ENCODE measurements at places on chromosomes 6 and 20.

DNA sequence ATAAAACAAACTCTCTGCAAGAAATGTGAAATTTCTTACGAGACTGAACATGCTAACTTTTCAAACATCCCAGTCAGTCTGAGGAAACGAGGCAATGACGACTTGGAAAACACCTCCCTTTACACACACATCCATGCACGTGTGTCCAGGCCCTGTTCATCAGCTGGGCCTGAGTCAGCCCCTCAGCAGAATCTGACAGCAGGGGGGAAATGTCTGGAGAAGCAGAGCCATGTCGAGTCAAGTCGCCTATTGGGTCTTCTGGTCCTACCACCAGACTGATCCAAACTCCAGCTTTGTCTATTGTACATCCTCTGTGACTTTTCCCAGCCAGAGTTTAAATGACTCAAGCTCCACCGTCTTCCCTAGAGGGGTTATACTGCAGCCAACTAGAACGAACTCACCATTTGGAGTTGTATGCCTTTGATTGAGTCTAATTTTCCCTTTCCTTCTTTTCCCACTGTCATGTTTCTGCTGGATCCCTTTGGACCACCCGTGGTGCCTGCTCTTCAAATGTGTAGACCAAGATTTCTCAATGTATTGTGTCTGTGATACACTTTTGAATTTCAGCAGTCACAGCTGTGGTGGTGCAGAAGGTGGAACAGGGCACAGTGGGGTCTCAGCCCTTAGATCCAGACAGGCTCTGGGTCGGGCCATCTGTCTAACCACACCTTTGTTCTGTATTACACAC lies 254.0 kb downstream of the CDC5L start:
- DNase-seq = no peak

DNA sequence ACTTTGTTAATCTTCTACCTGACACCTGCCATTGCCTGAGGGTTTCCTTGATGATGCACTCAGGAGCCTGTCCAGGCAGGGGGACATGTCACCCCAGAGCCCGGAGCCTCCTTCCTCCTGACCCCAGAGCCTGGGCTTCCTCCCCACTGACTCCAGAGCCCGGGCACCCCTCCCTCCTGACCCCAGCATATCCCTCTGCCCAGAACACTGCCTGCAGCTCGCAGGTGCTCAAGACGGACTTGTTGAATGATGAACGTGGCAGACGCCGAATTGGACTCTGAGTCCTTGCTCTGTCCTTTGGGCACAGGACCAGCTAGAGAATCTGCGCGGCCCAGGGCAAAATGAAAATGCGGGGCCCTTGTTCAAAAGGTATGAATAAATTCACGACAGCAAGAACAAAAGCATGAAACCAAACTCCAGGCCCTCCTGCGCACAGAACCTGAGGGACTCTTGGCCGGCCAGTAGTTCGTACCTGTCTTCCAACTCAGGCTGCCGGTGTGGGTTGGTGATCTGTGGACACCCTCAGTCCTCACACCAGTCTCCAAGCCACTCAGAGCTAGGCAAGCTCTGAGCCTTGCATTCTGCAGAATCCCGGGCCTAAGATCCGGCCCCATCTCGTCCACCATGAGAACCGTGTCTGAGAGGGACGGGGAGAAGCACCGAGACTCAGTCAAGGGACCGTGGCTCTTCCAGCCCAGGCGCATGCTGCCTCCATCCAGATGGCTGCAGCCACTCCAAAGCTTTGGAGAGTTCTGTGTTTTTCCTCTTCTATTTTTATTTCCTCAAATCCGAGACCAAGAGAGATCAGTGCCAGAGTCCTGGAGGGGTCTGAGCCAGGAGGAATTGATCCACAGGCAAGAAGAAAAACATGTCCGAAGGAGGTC lies 104.7 kb downstream of the BMP7 start:
- no peak for DNase-seq

GRCh38 chr20:30812739-30813411 lies 444.6 kb upstream of the DEFB115 start:
- no peak for DNase-seq

GRCh38 chr6:144113366-144113765 lies 18.0 kb upstream of the SF3B5 start:
- no peak for DNase-seq

GRCh38 chr6:71766796-71767195 lies 119.6 kb upstream of the RIMS1 start:
- no peak for DNase-seq

DNA sequence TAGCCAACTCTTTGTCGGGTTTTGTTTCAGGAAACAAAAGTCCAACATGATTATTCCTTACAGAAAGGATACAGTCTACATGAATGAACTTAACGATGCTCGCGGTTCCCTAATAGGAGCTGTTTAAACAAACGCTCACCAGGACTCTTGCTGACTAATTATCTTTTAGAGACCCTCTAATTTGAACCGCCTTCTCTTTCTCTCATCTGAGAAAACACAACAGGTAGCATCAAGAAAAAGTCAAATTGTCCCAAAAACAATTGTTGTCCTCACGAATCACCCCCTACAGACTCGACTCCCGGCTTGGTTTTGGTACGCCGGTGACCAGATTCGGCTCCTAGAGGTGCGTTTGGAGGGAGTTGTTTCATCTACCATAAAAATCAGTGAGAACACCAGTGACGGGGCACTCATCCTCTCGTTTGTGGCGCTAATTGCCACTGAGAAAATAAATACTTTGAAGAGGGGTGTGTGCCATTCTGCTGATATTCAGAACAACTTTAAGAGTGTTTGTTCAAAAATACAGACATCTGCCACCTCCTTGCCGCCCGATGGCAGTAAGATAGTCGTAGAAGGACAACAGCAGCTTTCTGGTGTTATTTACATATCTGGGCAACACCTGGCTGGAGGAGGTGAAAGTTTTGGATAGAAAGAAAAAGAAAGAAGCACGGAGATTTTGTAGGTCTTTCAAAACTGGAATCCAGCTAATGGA lies 1.1 kb upstream of the SIM1 start:
- DNase-seq = no peak

DNA sequence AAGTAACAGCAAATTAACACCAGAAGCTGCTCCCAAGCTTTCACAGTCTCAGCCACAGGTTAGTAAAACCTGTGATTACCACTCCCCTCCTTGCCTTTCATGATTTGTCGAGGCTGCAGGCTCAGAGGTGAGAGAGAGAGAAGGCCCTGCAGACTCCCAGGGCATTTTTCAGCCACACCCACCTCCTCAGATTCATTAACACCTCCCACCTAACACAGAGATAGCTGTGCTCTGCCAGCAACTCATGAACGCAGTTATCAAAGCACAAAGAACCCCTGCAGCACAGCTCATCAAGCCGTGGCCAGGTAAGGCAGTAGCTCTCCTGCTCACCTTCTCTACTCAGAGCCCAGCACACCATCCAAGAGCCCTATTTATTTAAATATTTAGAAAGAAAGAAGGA lies 27.1 kb downstream of the F13A1 start:
- no peak for DNase-seq

DNA sequence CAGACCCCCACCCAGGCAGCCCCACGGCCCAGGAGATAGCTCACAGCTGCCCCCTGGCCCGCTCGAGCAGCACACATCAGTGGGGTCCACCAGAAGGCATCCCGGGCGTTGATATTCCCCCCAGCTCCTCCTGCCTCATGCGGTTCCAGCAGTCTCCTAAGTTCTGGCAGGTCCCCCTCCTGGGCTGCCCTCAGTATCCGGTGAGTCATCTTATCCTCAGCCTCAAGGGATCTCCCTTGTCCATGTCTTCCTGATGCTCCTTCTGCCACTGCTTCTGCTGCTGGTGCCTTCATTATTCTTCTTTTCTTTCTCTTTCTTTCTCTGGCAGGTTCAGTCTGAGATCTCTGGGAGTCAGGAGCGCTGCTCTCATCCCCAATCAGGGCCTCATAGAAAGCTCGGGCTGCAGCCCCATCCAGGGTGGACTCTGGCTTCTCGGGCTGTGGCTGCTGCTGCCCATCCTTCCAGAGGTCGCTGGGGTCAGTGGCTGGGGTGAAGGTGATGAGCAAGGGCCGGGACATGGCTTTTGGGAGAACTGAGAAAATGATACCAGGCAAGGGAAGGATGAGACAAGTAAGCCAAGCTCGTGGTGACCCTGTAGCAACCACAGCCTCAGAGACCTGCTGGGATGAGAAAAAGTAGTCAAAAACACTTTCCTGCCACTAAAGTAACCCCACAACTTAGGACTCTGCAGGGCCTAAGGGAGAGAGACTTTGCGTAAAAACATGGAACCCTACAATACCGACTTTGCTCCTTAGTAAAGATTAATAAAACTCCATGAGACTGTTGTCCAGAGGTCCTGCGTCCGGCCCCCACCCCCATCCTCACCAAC lies 622 bp downstream of the GPANK1 start:
- no peak for DNase-seq

GRCh38 chr6:170294298-170294730 lies 3.4 kb upstream of the DLL1 start:
- no peak for DNase-seq

GRCh38 chr6:38571721-38572120 lies 68.0 kb downstream of the BTBD9 start:
- no peak for DNase-seq
